NCI-H1694 treated with DMSO at 0.1 percent for 48 hours (cell line): ENCODE measurements at places on chromosomes 4 and X.

GRCh38 chr4:99800332-99801004 is 16.2 kb upstream of the DAPP1 start:
- DNase-seq: no peak

DNA sequence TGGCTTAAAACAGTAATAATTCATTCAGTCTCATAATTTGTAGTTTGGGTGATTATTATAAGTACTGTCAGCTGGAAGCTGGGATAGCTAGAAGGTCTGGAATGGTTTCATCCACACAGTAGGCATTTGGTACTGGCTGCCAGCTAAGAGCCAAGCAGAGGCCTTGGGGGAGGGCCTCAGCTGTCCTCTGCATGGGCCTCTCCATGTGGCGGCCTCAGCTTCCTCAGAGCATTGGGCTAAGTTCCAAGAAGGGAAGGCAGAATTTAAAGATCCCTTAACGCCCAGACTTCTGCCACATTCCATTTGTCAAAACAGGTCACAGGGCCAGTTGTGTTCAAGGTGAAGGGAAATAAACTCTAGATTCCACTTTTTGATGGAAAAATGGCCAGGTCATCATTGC is 93.3 kb downstream of the NEUROG2 start:
- DNase-seq: no peak

- DNase-seq: no peak
Observed at GRCh38 chr4:24594887-24595286, 10.5 kb upstream of the DHX15 start.

- DNase-seq: peak; percentile 43
Observed at GRCh38 chr4:86892636-86892960, 376 bp upstream of the C4orf36 start.

GRCh38 chr4:3368334-3368733 is 73.4 kb upstream of the HGFAC start:
- no peak for DNase-seq

- DNase-seq: no peak
Observed at GRCh38 chrX:100296183-100296753, 113.8 kb downstream of the PCDH19 start.
